NCI-H510A (cell line): ENCODE measurements at places on chromosomes 5 and 9.

GRCh38 chr9:35414889-35415288, 75.0 kb upstream of the RUSC2 start:
- no peak for DNase-seq

DNA sequence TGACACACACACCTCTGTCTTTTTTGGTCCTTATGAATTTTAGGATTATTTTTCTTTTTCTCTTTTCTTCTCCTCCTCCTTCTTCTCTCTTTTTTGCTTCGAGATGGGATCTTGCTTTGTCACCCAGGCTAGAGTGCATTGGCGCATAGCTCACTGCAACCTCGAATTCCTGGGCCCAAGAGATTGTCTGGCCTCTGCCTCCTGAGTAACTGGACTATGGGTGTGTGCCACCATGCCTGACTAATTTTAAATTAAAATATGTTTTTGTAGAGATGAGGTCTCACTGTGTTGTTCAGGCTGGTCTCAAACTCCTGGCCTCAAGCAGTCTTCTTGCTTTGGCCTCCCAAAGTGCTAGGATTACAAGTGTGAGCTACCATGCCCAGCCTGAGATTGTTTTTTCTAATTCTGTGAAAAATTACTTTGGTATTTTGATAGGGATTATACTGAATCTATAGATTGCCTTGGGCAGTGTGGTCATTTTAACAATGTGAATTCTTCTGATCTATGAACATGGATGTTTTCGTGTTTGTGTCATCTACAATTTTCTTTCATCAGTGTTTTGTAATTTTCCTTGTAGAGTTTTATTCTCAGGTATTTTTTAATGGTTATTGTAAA, 7.7 kb downstream of the AHRR start:
- DNase-seq: no peak

GRCh38 chr9:71490810-71491209, 277.5 kb downstream of the CEMIP2 start:
- DNase-seq: no peak

GRCh38 chr9:88628114-88628513, 93.1 kb downstream of the NXNL2 start:
- no peak for DNase-seq

GRCh38 chr5:159921721-159922120, 5.4 kb downstream of the ADRA1B start:
- DNase-seq: no peak

- no peak for DNase-seq
Observed at GRCh38 chr9:60545878-60546385, 368.3 kb upstream of the SPATA31A5 start.

- DNase-seq: no peak
Observed at GRCh38 chr5:155087036-155087435, 73.5 kb downstream of the KIF4B start.

- no peak for DNase-seq
Observed at GRCh38 chr5:109775130-109775529, 85.4 kb downstream of the MAN2A1 start.

- DNase-seq: no peak
Observed at GRCh38 chr5:34485768-34486030, 170.4 kb upstream of the RAI14 start.

DNA sequence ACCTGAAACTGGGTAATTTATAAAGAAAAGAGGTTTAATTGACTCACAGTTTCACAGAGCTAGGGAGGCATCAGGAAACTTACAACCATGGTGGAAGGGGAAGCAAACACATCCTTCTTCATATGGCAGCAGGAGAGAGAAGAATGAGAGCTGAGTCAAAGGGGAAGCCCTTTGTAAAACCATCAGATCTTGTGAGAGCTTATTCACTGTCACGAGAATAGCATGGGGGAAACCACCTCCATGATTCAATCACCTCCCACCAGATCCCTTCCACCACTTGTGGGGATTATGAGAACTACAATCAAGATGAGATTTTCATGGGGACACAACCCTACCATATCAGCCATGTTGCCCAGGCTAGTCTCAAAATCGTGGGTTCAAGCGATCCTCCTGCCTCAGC, 143.4 kb downstream of the FGF18 start:
- no peak for DNase-seq
